Aorta (tissue), 5 donors: ENCODE measurements at places on chromosomes 6 and 20. TPM values are rescaled to one million over a fixed set of nuclear protein-coding genes. Genes with fewer than 3 reads are reported as not detected.

Gene DUSP15
- polyA plus RNA-seq = 31.7 TPM

Gene CGA
- not detected for polyA plus RNA-seq

Gene IRF4
- polyA plus RNA-seq = 0.10 TPM

Gene TRIM10
- 0.13 TPM for polyA plus RNA-seq

Gene PTCRA
- not detected for polyA plus RNA-seq

Gene POLR1C
- 11.0 TPM for polyA plus RNA-seq

Gene PACSIN1
- 0.10 TPM for polyA plus RNA-seq

Gene SAMD10
- 2.0 TPM for polyA plus RNA-seq

Gene COL19A1
- polyA plus RNA-seq = not detected

Gene TNFRSF6B
- 73.9 TPM for polyA plus RNA-seq

Gene ZSCAN23
- 0.82 TPM for polyA plus RNA-seq

Gene TREML2
- polyA plus RNA-seq = not detected

Gene RAB5IF
- 52.1 TPM for polyA plus RNA-seq

Gene SGK2
- polyA plus RNA-seq = 5.0 TPM

Gene NKX2-4
- not detected for polyA plus RNA-seq

Gene B3GAT2
- not detected for polyA plus RNA-seq

Gene KCNK16
- not detected for polyA plus RNA-seq

Gene TRPC4AP
- polyA plus RNA-seq = 18.8 TPM

Gene EYA2
- polyA plus RNA-seq = 1.2 TPM
